HL-60 (cell line): ENCODE measurements at places on chromosomes 6 and 20.

DNA sequence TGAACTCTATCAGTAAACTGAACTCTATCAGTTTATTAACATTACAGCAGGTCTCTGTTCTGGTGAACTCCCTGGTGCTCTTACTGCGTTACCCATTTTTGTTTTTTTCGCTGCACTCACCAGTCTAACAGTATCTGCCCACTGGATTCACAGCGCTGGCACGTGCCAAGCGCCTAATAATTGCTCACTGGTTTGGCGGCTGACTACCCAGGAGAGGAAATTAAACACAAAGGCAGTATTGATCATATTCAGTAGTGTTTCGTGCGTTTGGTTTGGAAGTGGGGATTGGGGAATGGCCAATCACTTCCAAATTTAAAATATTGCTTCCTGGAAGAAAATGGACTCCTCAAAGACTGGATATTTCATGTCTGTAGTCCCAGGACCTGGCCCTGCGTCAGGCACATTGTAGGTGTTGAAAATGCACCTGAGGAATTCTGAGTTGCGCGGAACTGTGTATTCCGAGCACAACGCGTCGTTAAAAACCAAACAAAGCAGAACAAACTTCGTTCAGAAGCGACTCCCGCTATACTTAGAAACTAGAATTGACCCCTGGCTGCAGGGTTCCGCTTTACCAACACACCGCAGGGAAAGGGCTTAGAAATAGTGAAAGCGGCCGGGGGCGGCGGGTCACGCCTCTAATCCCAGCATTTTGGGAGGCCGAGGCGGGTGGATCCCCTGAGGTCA is 1.1 kb upstream of the RPS12 start:
- no peak for DNase-seq

- no peak for DNase-seq
Measured at GRCh38 chr6:107813555-107814194, 10.4 kb downstream of the SCML4 start.

DNA sequence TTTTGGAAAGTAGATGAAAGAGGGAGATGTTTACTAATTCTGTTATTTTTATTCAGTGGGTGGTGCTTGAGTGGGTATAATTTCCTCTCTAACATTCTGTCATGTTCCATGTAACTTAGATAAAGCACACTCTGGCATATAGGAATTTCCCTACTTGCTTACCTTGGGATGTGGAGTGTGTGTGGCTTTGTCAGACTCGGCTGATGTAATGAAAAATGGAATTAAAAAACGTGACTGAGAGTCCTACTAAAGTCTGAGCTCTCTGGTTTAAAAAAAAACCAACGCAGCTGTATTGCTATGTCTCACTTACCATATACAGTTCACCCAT is 98.3 kb downstream of the JARID2 start:
- DNase-seq, result no peak

GRCh38 chr6:107661291-107661690 is 162.8 kb downstream of the SCML4 start:
- no peak for DNase-seq

- DNase-seq, result no peak
Measured at GRCh38 chr6:15596186-15596896, 66.5 kb downstream of the DTNBP1 start.
